Stimulated activated CD4-positive, alpha-beta T cell treated with anti-CD3 and anti-CD28 coated beads, Interleukin-4, amount 100 ng/mL, for 1 hour (primary cell): ENCODE measurements at places on chromosomes 2 and 18.

- DNase-seq = no peak
These were observed 335.3 kb downstream of the TNS1 start for GRCh38 chr2:217667512-217667911.

GRCh38 chr2:113741091-113741490 lies 15.4 kb downstream of the SLC35F5 start:
- no peak for DNase-seq

DNA sequence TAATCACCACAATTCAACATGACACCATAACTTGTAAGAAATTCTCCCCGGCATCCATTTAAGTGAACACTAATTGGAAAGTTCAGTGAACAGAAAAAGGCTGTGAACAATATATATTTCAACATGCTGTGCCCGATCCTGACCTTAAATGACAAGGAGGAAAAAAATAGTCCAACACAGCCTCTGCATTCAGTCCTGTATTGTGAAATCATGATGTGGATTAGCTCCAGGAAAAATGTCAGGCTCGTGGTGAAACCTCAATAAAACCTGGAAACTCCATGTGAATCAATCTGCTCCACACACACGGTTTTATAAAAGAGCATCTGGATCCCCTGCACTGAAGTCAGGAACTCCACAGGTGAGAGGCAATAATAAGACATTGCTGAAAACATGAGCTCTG lies 145.4 kb upstream of the SPOPL start:
- DNase-seq = no peak

- DNase-seq = no peak
These were observed 15.3 kb downstream of the CNDP1 start for GRCh38 chr18:74549591-74550104.

- peak; percentile 98 for DNase-seq
These were observed at the start of gene USP14 for GRCh38 chr18:158128-159036. Gene USP14 (plus strand): TSS chr18:158557. CDS start chr18:158699, 142 bp downstream.

- DNase-seq = no peak
These were observed 469.0 kb downstream of the SLC4A3 start for GRCh38 chr2:220096406-220096805.

GRCh38 chr2:1900732-1901131 lies 156.4 kb upstream of the PXDN start:
- no peak for DNase-seq

DNA sequence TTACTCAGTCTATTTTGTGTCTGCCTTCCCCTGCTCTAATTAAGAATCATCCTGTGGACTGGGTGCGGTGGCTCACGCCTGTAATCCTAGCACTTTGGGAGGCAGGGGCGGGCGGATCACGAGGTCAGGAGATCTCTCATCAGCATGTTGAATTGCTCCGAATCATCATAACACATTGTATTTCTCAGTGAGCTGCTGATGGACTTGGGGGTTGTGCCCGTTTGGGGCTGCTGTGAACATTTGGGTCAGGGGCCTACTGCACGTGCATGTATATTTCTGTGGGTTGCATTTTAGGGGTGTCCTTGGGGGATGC lies 84.4 kb downstream of the ARHGEF4 start:
- no peak for DNase-seq

GRCh38 chr2:56713978-56714377 lies 530.2 kb downstream of the CCDC85A start:
- no peak for DNase-seq

GRCh38 chr2:10267551-10268465 lies 34.9 kb upstream of the HPCAL1 start:
- no peak for DNase-seq

- no peak for DNase-seq
These were observed 183.0 kb upstream of the APCDD1 start for GRCh38 chr18:10271481-10271880.

- no peak for DNase-seq
These were observed 155.8 kb upstream of the ERBB4 start for GRCh38 chr2:212694398-212694797.

DNA sequence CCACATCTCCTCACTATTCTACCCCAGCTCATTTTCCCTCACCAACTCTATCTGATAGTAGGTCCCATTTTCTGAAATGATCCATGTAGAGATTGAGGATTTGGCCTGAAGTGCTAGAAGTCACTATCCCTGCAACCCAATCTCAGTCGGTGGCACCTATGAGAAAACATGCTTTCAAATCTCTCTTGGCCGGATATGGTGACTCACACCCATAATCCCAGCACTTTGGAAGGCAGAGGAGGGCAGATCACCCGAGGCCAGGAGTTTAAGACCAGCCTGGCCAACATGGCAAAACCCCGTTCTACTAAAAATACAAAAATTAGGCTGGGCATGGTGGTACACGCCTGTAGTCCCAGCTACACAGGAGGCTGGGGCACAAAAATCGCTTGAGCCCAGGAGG lies 19.1 kb upstream of the MARCHF4 start:
- no peak for DNase-seq

- DNase-seq = no peak
These were observed 238.5 kb downstream of the ALPK2 start for GRCh38 chr18:58390399-58390798.

DNA sequence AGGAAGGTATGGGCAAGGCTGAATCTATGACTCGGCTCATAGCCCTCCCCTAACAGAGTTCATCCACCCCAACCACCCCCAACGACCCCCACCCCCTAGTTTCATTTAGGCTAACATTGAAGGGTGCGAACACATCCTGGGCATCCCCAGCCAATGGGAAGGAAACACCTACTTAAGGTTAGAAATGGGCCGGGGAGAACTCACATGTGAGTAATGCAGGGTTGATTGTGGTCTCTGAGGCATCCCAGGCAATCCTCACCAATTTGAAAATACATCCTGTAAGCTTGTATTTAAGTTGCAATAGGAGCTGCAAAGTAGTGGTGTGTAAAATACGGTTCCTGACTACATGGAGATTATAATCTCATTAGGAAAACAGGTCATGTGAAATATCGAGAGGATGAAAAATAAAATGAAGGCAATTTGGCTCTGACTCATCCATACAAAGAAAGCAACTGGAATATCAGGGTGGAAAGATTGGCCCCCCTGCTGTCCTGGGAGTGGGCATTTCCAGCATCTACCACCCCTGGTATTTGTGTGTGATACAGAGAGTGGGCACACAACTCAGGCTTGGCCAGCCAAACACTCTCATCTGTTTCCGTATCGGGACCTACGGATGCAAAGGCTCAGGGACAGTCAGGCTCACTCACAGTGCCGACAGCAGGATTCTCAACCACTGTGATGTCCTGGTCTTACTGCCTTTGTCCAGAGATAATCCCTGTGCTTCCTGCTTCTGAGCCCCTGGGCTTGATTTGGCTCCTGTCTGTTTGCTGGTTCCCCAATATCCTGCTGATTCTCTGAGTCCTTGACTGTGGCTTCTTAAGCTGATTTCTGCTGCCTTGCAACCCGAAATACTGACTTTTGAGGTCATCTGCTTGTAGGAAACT lies 90.0 kb upstream of the NCKAP5 start:
- DNase-seq = no peak

GRCh38 chr2:132503701-132504100 lies 87.1 kb downstream of the GPR39 start:
- no peak for DNase-seq

- DNase-seq = no peak
These were observed 109.8 kb upstream of the FZD5 start for GRCh38 chr2:207879536-207879935.

DNA sequence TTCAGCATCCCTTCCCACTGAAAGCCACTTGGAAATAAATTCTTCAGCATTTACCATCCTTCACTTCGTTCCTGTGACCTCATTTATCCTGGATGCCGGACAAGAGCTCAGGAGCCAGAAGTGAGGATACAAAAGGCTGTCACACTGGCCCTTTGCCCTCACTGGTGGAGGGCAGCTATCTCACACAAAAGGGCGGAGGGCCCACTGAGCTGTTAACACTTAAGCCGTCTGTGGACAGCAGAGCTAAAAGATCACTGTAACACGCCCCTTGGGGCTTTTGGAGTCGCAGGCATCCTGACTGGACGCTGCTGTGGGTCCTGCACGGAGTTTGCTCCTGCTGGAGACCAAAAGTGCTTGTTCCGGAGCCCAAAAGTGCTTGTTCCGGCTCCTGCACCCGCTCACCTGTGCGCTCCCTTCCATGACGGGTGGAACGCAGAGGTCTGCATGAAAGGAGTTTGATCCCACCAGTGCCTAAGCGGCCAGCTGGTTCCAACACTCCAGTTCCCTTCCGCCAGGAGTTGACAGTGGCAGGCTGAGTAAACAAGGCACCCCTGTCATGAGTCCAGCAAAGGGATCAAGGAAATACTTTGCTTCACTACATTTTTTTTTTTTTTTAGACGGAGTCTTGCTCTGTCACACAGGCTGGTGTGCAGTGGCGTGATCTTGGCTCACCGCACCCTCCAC lies 572.0 kb upstream of the LINC00305 start:
- no peak for DNase-seq

DNA sequence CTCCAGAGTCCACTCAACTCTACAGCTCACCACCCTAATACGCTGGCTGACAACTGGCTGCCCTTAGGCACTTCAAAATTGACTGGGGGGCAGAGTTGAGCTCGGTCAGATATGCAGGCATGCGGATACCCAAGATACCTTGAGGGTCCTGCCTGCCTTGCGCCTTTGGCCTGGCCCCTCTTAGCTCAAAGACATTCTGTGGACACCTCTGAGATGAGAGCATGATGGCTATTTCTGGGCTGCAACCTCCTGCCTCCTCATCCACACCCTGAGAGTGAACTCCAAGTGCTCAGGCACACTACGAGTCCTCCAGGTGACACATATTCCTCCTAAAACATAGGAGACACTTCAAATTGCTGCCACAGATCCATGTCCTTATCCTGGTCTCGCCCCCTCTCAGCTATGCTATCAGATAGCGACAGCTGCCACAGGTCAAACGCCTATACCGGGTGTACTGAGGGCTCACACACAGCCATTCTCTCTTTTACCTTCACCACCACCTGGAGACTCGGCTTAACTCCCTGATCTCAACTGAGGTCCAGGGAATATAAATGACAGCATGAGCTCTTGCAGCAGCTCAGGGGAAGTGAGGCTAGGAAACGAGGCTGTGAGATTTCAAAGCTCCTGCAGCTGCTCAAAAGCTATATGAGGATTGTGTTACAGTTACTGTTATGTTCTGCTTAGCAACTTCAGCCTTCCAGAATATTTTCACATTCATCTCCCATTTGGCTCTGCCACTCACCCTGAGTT lies 60.5 kb upstream of the TEX51 start:
- DNase-seq = no peak

DNA sequence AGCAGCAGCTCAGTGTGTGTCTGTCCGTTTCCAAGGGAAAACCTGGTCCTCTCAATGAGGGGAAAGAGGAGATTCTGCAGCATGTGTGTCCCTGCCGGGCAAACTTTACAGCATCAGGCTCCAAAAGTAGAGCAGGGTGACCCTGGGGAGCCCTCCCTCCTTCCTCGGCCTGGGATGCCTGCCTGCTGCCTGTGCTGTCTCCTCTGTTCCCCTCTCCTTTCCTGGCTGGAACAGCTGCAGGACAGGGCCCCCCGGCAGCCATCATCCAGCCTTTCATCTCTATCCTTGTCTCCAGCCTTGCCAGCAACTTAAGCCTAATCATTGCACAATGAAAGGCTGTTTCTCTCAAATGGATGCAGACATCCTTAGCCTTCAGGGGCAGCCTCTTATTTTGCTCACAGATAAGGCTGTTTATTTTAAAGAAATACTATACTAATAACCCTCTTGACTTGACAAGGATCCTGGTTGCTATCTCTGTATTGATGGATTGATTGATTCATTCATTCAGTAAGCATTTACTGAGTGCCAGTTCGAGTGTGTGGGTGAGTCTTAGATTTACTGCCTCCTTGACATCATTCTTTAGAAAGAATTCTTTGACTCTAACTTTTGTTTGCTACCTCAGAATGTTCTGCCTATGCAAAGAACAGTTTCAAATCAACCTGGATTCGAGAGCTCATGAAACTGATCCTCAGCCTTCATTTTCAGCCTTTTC lies 40.6 kb upstream of the EDAR start:
- DNase-seq = no peak

GRCh38 chr2:203623096-203623495 lies 83.3 kb upstream of the CD28 start:
- no peak for DNase-seq

GRCh38 chr2:217353591-217353990 lies 493.7 kb upstream of the TNP1 start:
- no peak for DNase-seq

- no peak for DNase-seq
These were observed 126.3 kb downstream of the HDAC4 start for GRCh38 chr2:239274391-239275043.

DNA sequence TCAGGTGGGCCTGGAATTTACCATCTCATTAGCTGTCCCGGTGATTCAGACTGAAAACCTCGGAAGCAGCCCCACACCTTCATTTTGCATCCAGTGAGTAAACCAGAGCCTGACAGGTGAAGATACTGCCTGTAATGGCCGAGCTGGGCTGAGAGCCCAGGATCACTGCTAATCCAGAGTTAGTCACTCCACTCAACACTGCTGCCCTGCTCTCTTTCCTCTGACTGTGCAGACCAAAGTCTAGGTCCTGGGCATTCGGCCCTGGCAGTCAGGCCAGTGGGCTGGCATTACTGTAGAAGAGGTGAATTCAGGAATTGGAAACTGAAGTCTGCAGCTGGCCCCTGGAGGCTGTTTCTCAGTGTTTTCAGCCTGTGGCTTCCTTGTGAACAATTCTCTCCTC lies 44.3 kb downstream of the TMEM17 start:
- no peak for DNase-seq

DNA sequence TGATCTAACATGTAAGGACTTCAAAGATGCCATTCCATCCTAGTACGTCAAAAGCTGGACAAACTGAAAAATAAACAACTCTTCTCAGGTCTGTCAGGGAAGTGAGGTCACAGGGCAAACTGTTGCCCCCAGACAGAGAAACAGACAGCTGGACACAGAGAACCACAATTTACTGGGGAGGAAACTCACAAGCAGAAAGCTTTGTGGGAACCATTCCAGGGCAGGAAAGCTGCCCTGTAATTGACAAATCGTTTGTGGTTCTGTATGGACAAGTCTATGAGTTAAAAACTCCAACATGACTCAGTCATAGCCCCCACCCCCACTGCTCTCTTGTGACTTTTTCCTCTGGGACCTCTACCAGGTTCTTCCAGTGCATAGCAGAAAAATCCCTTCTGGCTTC lies 28.4 kb downstream of the MCEE start:
- no peak for DNase-seq

DNA sequence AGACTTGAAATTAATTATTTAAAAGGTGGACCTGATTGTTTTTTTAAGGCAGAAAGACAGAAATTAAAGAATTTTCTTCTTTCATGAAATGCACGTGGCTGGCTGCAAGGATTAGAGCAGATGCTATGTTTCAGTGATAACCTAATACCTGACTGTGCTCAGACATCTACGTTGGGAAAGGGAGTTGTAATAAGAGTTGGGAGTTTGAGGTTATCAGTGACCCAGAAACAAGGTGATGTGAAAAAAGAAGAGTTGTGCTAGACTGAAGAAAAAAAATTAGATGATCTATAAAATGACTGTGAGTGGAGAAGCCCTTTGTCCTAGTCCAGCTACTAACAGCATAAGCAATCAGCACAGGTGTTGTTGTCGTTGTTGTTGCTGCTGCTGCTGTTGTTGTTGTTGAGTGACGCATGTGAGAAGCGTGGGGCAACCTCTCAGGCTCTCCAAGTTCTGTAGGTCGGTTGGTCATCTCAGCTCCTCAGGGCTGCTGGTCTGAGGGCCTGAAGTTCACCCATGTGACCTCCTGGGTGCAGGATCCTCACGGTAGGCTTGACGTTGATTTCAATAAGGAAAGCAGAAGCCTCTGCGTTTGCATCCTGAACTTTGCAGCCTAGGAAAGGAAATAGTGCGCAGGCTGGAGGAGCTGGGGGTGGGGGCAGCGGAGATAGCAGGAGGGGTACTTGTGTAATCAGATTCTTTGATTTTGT lies 7.6 kb downstream of the POU3F3 start:
- DNase-seq = no peak
